Mesothelial cell of epicardium (in vitro differentiated cells): ENCODE measurements at places on chromosomes 12 and 14. TPM values are rescaled to one million over a fixed set of nuclear protein-coding genes. Genes with fewer than 3 reads are reported as not detected.

RTL1 gene
- 8.8 to 9.4 TPM (median 9.3 TPM) in 3 replicates for total RNA-seq

GRCh38 chr14:100238419-100239210 lies at the start of gene YY1:
Gene YY1 (plus strand): TSS chr14:100239144. CDS start chr14:100239245, 101 bp downstream.
- peak within 1 kb of the TSS; percentile 100 for H3K27ac ChIP-seq
- peak; percentile 99 for DNase-seq
- peak within 1 kb of the TSS; percentile 97 for H3K4me3 ChIP-seq
- H3K27me3 ChIP-seq = no peaks in the 10 kb centered on the region
- H3K4me1 ChIP-seq = peaks cover 43% of the 10 kb centered on the region
- peaks cover 3% of the 10 kb centered on the region for H3K36me3 ChIP-seq

DNA sequence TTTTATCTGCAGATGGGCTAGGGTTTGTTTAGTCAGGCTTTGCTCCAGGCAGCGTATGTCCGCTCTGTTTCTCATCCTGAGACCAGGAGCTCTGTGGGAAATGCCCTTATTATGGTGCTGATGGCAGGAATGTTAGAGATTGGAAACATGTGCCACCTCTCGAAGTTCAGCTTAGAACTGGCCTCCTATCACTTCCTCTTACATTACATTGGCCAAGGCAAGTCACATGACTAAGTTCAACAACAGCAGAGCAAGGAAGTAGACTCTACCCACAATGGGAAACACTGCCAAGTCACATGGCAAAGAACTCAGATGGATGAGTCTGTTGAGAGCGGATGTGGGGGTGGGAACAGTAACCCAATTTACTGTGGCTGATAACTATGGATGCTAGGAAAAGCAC lies 161.9 kb upstream of the WSCD2 start:
- no peak overlapping the region for H3K4me3 ChIP-seq
- no peak overlapping the region for H3K27ac ChIP-seq
- no peak for DNase-seq
- peaks cover 26% of the 10 kb centered on the region for H3K27me3 ChIP-seq

DNA sequence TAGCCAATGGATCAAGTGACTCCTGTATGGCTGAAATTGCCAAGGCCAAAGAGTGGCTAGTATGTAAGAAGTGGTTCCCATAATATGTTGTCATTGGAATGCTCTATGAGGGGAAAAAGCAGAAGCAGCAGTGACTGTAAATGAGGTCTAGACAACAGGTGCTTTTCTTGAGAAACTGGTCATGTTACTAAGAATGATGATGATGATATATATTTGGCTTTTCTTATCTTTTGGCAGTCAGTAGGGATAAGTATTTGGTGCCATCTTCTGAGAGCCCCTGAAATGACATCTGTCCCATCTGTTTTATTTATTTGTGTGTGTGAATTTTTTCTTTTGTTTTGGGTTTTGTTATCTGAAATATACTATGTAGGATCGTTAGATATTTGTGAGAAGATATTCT lies 141.7 kb downstream of the SYT1 start:
- no peaks in the 10 kb centered on the region for H3K36me3 ChIP-seq
- H3K4me3 ChIP-seq = no peak overlapping the region
- H3K27me3 ChIP-seq = no peaks in the 10 kb centered on the region
- no peak for DNase-seq
- H3K4me1 ChIP-seq = no peaks in the 10 kb centered on the region

- H3K27me3 ChIP-seq = peaks cover 53% of the 10 kb centered on the region
- H3K27ac ChIP-seq = no peak overlapping the region
- DNase-seq = peak; percentile 48
Measured at GRCh38 chr14:21748869-21749303, 75.3 kb upstream of the OR4E1 start.
